ENCODE measurements at places on chromosomes 4 and X.

- no peak for DNase-seq
Measured at GRCh38 chrX:23736030-23736429, 7.0 kb downstream of the ACOT9 start.

DNA sequence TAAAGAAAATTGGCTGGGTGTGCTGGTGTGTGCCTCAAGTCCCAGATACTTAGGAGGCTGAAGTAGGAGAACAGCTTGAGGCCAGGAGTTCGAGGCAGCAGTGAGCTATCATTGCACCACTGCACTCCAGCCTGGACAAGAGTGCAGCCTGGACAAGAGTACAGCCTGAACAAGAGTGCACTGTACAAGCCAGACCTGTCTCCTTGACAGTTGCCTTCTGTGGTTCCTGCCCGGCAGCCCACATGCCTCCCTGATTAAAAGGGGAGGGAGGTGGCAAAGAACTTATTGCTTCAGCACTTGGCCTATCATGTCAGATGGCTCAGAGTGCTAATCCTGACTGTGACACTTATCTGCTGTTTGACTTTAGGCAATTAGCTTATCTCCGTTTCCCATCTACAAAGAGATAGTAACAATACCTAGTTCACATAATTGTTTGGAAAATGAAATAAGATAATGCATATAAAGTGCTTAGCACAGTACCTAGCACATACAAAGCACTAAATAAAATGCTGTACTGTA, 249.1 kb downstream of the DCLK2 start:
- DNase-seq, result no peak

DNA sequence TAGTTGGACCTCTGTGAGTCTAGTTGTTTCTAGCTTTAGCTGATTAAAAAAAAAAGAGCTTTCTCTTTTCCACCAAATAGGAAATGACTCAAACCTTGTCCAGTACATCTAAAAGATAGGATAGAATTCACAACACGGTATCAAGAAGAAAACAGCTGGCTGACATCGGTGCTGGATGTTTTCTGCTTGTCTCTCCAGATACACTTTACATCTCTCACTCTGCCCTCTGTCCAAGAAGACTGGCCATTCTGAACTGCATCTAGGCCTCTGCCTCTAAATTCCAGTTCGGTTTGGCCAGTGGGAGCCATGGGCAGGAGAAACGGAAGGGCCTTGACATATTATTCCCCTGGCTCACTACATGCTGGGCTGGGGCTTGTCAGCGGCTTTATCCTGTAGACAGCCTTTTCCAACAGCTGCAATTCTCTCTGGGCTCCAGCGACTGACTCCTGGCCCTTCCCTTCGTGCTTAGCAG, 57.3 kb upstream of the SHISA3 start:
- DNase-seq, result no peak

GRCh38 chrX:15055146-15055930, 182.1 kb downstream of the MOSPD2 start:
- DNase-seq, result no peak

DNA sequence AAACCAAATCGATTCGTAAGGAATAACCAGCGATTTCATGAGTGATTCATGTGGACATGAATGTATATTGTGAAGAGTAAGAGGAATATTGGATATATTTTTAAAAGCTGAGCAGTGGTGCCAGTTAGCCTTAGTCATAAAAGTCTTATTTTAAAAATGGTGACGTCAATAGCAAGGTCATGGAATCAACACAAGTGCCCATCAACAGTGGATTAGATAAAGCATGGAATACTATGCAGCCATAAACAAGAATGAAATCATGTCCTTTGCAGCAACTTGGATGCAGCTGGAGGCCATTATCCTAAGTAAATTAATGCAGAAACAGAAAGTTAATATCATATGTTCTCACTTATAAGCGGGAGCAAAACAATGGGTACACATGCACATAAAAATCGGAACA, 89.0 kb upstream of the STOX2 start:
- no peak for DNase-seq

- DNase-seq, result no peak
Measured at GRCh38 chr4:174156239-174156826, 127.1 kb downstream of the FBXO8 start.

- no peak for DNase-seq
Measured at GRCh38 chr4:121150486-121150885, 13.6 kb downstream of the TNIP3 start.

DNA sequence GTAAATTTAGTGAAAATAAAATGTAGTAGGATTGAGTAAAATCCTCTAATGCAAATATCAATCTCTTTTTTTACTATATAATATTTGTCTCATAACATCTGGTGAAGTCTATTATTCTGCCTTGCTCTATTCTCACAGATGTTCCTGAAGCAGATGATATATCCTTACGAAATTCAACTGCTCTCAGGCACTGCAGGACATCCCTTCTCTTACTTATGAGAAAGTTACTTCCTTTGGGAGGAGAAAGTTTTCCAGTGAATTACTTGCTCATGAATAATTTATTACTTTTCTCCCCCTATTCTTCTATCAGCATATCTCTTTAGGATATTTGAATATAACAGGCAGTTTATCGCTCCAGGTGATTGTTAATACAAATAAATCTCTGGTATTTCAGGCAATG, 75.6 kb upstream of the AGA start:
- DNase-seq, result no peak

DNA sequence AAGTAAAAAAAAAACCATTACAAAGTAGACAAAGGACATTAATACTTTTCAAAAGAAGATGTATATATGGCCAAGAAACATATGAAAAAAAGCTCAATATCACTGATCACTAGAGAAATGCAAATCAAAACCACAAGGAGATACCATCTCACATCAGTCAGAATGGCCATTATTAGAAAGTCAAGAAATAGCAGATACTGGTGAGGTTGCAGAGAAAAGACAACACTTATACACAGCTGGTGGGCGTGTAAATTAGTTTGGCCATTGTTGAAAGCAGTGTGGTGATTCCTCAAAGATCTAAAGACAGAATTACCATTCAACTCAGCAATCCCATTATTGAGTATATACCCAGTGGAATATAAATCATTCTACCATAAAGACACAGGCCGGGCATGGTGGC, 39.3 kb downstream of the TASL start:
- no peak for DNase-seq

Measured in activated CD8-positive, alpha-beta memory T cell treated with anti-CD3 and anti-CD28 coated beads for 4 hours (primary cell).